ENCODE measurements at places on chromosomes 5 and 9.

DNA sequence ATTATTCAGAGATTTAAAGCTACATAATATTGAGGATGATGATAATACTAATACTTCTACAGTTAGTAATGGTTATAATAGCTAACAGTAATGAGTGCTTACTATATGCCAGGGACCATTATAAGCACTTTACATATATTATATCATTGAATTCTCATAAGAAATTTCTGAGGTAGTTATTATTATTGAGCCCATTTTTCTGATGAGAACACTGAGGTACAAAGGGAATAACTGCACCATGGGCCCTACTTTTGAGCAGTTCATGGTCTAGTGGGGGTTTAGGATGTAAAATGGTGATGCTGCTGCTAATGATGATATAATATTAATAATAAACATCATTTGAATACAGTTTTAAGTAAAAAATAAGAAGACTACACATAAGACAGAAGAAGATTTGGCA, 64.2 kb upstream of the SPDL1 start:
- DNase-seq = no peak

DNA sequence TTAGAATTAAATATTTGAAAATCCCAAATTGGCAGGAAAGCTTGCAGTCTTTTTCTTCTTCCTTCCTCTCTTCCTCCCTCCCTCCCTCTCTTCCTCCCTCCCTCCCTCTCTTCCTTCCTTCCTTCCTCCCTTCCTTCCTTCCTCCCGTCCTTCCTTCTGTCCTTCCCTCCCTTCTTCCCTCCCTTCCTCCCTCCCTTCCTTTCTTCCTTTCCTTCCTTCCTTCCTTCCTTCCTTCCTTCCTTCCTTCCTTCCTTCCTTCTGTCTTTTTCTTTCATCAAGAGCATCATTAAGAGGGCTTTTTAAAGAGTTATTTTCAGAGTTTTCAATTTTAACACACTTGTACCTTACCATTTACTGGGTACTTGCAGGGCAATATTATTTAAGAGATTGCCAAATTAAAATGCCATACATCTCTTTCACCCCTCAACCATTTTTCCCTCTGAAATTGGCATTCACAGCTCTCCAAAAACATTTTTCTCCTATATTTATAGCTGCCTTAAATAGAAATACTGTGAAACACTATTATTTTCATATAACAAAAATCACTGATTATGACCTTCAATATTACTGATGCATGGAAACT, 99.2 kb upstream of the C6 start:
- DNase-seq = no peak

GRCh38 chr5:126801992-126802294, 25.0 kb downstream of the LMNB1 start:
- no peak for DNase-seq

DNA sequence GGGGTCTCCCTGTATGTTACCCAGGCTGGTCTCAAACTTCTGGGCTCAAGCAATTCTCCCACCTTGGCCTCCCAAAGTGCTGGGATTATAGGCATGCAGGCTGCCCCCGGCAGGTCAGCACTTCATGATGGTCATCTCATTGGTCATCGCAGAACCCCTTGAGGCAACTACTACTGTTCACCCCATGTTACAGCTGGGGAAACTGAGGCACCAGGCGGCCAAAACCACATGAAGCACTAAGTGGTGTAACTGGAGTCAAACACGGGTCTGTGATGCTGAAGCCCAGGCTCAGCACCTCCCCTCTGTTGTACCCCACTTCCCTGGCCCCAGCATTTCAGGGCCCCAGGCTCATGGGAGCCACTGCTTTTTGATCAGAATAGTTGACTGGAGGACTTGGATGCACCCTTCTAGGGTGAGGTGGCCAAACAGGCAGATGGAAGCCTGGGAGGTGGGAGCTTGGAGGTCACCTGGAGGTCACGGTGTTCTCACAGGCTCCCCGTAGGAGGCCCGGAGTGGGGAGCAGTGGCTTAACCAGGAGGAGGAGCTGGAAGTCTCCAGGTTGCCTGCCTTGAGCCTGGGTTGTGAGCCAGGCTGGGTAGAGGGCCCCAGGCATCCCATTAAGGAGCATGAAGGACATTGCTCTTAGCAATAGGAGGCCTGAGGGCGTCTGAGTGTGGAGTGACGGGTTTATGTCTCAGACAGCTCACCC, 57.3 kb upstream of the RPL26L1 start:
- DNase-seq = no peak

GRCh38 chr5:54518146-54518817, 723 bp downstream of the SNX18 start:
- no peak for DNase-seq
